ENCODE measurements at places on chromosomes 1 and 21. TPM values are rescaled to one million over a fixed set of nuclear protein-coding genes. Genes with fewer than 3 reads are reported as not detected.

- DNase-seq = peak; percentile 44
Observed at GRCh38 chr1:91872000-91872399, 14.0 kb downstream of the TGFBR3 start.

The LRRC7 gene
- total RNA-seq = 0.49 TPM

DNA sequence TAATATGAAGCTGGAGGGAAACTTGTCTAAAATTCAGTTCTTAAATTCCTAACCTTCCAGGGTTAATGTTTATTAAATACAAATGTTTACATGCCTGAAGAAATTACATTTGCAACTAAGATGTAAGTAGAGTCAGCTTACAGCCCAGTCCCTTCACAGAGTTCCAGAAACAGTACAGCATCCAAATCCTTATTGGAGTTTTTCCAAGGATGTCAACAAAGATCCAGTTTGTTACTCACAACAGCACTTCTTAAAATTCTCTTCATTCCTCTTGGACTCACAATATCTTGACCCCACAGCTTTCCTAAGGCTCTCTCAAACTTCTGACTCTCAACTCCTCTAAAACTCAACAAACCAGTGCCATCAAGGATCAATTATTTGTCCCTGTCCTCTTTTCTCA lies 50.1 kb upstream of the RWDD3 start:
- no peak for DNase-seq

GRCh38 chr1:146029117-146029516 lies 7.6 kb upstream of the HJV start:
- DNase-seq = no peak

The OR2L8 gene
- total RNA-seq = not detected

The MTF2 gene
- 17.7 TPM for total RNA-seq

The GRHL3 gene
- not detected for total RNA-seq

- no peak for DNase-seq
Observed at GRCh38 chr1:9758559-9759121, 65.1 kb downstream of the CLSTN1 start.

The HRNR gene
- not detected for total RNA-seq
